ENCODE measurements at places on chromosomes 3 and 15. TPM values are rescaled to one million over a fixed set of nuclear protein-coding genes. Genes with fewer than 3 reads are reported as not detected.

- no peak overlapping the region for H3K4me3 ChIP-seq
- no peak overlapping the region for H3K27ac ChIP-seq
- H3K36me3 ChIP-seq = no peaks in the 10 kb centered on the region
- no peaks in the 10 kb centered on the region for H3K4me1 ChIP-seq
Measured at GRCh38 chr3:194344012-194344411, 7.1 kb downstream of the CPN2 start.

- H3K36me3 ChIP-seq = no peaks in the 10 kb centered on the region
- H3K27ac ChIP-seq = peak overlapping the region; percentile 38
- peaks cover 18% of the 10 kb centered on the region for H3K4me1 ChIP-seq
- DNase-seq = peak; percentile 78
Measured at GRCh38 chr3:10008588-10009344, 17.5 kb upstream of the FANCD2 start.

DNA sequence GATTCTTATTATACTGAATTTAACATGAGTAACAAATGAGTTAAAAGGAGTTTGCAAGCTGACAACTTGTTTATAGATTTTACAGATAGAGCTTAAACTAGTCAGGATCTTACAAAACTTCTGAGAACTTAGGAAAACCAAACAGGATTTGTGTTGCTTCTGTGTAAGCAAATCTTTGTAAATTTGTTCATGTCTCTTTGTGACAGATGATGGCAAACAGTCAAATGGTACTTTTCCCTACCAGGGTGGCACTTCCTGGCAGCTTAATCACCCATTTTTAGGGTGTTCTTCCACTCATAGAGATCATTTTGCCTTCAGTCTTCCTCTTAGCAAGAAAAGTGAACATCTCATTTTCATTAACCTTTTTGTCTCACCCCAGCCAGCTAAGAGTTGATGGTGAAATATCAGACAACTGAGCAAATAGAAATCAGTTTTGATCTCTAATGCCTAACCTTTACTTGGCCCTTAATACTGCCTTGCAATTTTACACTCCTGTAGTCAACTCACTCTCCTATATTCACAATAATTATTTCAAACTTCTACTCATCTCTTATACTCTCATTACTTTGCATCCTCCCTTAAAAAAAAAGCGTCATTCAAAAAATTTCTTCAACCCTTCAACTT, 23.7 kb upstream of the NECTIN3 start:
- no peak overlapping the region for H3K4me3 ChIP-seq
- no peaks in the 10 kb centered on the region for H3K27me3 ChIP-seq
- H3K27ac ChIP-seq = no peak overlapping the region
- no peaks in the 10 kb centered on the region for H3K36me3 ChIP-seq
- no peak for DNase-seq

RYK gene
- 13.3 TPM for polyA plus RNA-seq

NOX5 gene
- not detected for polyA plus RNA-seq

DNA sequence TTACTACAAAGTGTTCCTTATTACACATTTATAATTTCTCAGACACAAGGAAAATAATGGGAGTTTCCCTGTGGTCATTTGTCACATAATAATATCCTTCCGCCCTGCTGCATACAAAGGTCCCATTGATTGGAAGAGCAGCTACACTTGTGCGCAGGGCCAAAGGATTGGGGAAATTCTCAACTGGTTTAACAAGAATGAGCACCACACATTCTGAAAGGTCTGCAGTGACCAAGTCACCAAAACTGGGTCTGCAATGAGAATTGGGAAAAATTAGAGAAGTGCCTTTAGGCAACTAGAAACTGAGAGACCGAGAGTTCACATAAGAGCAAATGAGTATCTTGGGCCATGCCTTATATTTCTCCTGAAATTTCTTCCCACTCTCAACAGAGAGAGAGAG, 98.2 kb upstream of the NR2F2 start:
- H3K27ac ChIP-seq = no peak overlapping the region
- no peaks in the 10 kb centered on the region for H3K36me3 ChIP-seq
- no peaks in the 10 kb centered on the region for H3K4me1 ChIP-seq
- H3K4me3 ChIP-seq = no peak overlapping the region

DNA sequence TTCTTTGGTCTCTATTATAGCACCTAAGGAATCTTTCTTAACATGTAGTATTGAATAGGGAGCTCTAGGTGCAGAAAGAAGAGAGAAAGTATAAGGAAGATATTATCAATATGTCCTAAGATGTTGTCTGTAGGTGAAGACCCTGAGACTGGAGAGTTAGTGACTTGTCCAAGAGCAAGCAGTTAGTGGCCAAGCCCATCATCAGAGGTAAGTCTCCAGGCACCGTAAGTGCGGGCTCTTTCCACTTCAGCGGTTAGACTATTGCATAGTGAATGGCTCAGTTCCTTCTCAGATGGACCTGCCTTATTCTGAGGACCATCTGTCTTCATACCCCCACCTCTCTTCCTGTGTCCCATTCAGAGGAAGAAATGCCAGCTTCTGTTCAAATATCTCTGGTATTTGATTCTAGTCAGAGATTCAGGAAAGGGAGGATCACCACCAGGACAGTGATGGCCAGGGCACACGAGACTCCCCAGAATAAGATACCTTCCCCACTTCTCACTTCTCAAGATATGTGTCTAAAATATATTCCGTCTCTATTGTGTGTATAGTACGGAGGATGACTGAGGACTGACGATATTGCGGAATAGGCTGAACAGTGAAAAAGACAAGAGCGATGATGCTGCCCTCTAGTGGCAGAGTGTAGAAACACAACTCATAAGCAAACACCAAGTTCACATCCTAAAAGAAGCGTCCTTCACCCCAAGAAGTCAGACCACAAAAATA, 19.1 kb upstream of the ADGRG7 start:
- H3K27me3 ChIP-seq = no peaks in the 10 kb centered on the region
- no peak overlapping the region for H3K27ac ChIP-seq
- DNase-seq = peak; percentile 64
- peaks cover 3% of the 10 kb centered on the region for H3K4me1 ChIP-seq

UQCC5 gene
- 20.7 TPM for polyA plus RNA-seq

DNA sequence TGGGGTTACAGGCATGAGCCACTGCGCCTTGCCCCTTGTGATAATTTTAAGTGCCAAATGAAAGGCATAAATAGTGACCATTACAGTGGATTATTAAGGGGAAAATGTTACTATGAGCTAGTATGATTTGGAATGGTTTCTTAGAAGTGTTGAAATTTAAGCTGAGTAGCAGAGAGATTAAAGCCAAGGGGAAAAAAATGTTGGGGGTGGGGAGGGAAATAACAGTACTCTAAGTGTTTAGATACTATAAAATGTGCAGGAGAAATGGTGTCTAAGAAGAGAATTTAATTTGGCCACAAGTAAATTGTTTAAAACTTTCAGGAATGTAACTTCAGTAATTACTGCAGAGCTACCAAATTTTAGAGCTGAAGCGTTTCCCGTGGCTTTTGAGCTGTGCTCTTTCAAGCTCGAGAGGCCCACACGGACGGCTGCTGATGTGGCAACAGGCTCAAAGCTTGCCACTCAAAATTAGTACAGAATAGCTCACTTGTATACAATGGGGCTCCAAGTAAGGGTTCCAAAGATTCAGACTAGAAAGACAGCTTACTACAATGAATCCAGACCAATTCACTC, 23.9 kb upstream of the SLC12A8 start:
- peaks cover 12% of the 10 kb centered on the region for H3K36me3 ChIP-seq
- no peak overlapping the region for H3K4me3 ChIP-seq
- no peak overlapping the region for H3K27ac ChIP-seq
- H3K27me3 ChIP-seq = no peaks in the 10 kb centered on the region

- no peaks in the 10 kb centered on the region for H3K4me1 ChIP-seq
- no peak overlapping the region for H3K27ac ChIP-seq
- peaks cover 18% of the 10 kb centered on the region for H3K36me3 ChIP-seq
- no peak for DNase-seq
- H3K4me3 ChIP-seq = no peak overlapping the region
Measured at GRCh38 chr3:20141851-20142250, 44.2 kb downstream of the SGO1 start.

MAGI1 gene
- polyA plus RNA-seq = not detected

ANKUB1 gene
- not detected for polyA plus RNA-seq

LIPH gene
- polyA plus RNA-seq = not detected

- no peak overlapping the region for H3K27ac ChIP-seq
- no peak overlapping the region for H3K4me3 ChIP-seq
- no peaks in the 10 kb centered on the region for H3K36me3 ChIP-seq
- no peaks in the 10 kb centered on the region for H3K4me1 ChIP-seq
- no peak for DNase-seq
- no peaks in the 10 kb centered on the region for H3K27me3 ChIP-seq
Measured at GRCh38 chr15:57554063-57554811, 37.5 kb upstream of the MYZAP start.

GRCh38 chr3:188191460-188191859, 37.5 kb downstream of the LPP start:
- no peaks in the 10 kb centered on the region for H3K27me3 ChIP-seq
- no peak for DNase-seq
- H3K4me3 ChIP-seq = no peak overlapping the region
- H3K4me1 ChIP-seq = peaks cover 8% of the 10 kb centered on the region

RASGRF1 gene
- not detected for polyA plus RNA-seq

DNA sequence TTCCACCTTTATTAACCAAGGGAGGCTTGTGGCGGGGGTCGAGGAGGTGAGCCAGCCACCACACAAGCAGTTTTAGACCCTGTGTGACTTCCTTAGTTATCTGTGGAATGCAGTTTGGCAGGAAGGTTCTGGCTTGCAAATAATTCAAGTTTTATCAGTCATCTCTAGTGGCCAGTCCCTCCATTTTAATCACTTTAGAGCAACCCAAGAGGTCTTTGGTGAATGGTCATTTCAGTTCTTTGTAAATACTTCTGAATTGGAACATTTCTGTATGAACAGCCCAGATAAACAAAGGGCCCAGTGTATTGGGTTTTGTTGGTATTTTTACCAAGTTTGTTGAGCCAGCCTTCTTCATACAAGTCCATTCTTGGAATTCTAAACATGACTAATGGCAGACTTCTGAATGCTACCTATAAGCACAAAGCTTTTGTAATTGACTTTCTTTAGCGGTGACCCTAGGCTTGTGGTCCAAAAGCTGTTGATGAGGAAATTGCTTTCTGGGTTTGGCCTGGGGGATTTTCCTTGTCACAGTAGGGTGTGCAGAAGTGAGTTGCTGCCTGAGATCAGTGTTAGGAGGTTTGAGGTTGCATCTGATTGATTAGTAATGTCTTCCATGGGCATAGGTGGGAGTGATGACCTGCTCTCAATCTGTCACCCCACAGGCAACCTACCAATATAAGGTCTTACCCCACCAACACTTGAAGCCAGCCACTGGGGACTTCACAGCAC, 193.3 kb upstream of the TOPAZ1 start:
- no peak for DNase-seq
- H3K36me3 ChIP-seq = no peaks in the 10 kb centered on the region
- H3K4me3 ChIP-seq = no peak overlapping the region

DNA sequence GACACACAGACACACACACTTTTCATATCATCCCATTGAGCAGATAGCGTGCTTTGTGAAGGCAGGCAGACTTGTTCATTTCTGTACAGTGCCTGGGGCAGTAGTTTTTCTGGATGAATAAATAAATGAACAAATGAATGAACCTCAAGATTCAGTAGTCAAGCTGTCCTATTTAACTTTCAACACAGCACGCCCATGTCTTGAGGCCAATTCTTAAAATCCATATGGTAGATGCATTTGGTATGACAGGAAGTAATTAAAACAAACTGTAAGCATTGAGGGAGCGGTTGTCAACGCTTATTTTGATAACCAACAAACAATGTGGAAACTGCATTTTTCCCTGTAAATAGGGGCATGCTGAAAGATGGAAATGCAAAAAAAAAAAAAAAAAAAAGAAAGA, 80.0 kb upstream of the BNC1 start:
- H3K4me3 ChIP-seq = no peak overlapping the region
- DNase-seq = no peak
- H3K4me1 ChIP-seq = no peaks in the 10 kb centered on the region
- H3K27ac ChIP-seq = no peak overlapping the region
- peaks cover 10% of the 10 kb centered on the region for H3K27me3 ChIP-seq
- no peaks in the 10 kb centered on the region for H3K36me3 ChIP-seq

Measured in CD8-positive, alpha-beta memory T cell (primary cell).